Activated CD4-positive, alpha-beta T cell treated with anti-CD3 and anti-CD28 coated beads, Interleukin-2, amount 50 U/mL, for 4 hours (primary cell): ENCODE measurements at places on chromosomes 4 and X.

DNA sequence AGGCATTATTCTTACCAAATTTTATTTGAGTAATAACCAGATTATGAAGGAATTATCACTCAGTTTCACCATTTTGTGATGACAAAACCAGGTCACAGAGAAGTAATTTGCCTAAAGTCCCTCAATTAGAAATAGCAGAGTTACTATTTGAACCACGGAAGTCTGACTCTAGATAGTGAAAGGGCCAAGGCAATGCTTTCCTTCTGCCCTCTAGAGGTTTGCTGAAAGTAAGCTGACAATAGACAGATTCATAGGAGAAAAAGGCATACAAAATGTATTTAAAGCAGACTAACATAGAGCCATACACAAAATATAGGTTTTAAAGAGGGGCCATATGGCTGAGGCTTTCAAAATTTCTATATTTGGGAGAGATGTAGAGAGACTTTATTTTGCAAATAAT is 43.1 kb downstream of the CXXC4 start:
- DNase-seq: no peak

DNA sequence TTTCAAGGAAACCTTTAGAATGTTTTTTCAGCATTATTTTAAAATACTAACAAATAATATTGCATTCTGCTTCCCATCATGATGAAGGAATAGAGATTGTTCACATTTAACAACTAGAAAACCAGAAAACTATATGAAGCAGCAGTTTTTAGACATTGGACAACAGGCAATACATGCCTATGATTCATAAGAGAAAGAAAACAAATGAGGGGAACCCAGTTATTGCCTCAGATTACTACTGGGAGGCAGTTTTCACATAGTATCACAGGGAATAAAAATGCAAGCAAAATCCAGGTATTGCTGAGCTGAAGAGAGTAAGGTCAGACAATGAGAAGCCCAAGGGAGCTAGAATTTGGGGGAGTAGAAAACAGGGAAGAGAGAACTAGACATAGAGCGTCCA is 373.6 kb downstream of the MAPK10 start:
- DNase-seq: no peak

DNA sequence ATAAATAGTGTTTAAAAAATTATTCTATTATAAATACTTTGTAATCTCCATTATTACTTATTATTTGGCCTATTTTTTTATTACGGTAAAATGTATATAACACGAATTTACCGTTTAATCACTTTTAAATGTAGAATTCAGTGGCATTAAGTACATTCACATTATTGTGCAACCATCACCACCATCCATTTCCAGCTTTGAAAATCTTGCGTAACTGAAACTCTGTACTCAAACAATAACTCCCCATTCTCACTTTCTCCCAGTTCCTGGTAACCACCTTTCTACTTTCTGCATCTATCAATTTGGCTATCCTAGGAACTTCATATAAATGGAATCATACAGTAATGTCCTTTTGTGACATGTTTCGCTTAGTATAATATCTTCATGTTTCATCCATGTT is 45.7 kb downstream of the PASD1 start:
- DNase-seq: no peak

GRCh38 chrX:9352694-9353411 is 112.0 kb upstream of the TBL1X start:
- no peak for DNase-seq

- DNase-seq: no peak
Observed at GRCh38 chr4:30630431-30630830, 89.7 kb upstream of the PCDH7 start.

GRCh38 chr4:63325140-63325539 is 1084.1 kb downstream of the TECRL start:
- no peak for DNase-seq

GRCh38 chr4:26196567-26196966 is 124.2 kb upstream of the RBPJ start:
- DNase-seq: no peak

DNA sequence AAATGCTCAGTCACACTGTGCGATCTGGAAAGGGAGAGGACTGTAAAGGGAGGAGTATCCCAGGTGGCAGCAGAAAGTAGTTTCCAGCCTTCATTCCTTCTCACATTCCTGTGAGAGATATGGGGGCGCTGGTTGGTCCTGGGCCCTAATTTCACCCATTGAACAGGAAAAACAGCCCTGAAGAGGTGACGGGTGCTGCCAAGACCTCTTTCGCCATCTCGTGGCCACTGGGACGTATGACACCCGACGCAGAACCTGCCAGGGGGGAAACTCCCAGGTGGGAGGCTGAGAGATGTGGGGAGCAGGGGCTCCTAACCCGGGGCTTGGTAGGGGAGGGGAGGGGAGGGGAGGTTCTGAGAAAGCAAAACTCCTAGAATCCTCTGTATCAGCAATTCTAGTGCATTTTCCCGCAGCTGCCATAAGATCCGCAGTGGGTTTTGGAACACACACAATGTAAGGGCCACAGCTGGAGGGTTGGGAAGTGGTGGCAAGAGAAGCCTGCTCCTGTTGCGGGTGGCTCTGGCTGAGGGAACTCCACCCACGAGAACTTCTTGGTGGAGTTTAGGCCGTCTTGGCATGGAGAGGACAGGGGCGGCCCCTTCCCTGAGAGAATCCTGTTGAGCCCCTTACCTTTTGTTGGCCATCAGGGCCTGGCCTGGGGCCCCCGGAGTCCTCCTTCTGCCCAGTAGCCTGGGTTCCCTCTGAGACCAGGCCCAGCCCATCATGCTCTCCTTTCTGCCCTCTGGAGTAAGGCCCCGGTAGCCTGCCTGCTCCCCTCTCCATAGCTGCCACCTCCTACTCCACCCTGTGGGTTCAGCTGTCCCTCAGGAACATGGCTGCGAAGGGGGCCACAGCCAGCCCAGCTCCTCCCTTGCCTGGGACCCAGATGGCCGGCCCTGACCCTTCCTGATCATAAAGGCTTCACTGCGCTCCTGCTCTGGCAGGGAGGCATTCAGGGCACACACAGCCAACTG is 134.1 kb downstream of the OR13H1 start:
- DNase-seq: peak; percentile 13

DNA sequence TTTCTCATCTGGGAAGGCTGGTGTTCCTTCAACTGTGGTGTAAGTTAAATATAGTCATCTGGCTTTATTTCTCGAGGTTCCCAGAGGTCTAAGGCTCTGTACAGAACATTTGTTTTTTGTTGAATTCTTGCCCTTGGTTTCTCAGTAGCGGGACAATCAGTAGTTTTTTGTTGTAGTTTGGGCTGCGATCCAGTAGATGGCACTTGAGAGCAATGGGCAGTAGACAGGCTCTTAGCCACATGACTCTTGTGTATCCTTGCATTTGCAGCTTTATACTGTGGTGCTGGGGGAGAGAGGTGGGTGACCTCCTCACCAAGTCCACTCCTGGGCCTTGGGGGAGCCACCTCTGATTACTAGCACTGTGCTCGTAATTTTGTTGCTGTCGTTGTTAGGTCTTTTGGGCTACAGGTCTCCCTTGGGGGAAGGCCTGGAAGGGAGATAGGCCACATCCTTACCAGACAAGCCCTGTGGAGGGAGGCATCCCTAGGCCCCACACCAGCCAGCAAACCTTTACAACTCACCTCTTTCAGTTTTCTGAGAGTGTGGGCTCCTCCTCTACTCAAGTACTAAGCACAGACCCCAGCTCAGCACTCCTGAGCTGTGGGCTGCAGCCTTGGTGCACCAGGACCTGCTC is 8.1 kb downstream of the ETDB start:
- peak; percentile 12 for DNase-seq

GRCh38 chrX:132791714-132792113 is 166.7 kb downstream of the HS6ST2 start:
- no peak for DNase-seq

GRCh38 chrX:8607326-8607725 is 124.6 kb downstream of the ANOS1 start:
- DNase-seq: no peak

GRCh38 chr4:181261279-181261678 is 981.9 kb upstream of the TENM3 start:
- no peak for DNase-seq

- DNase-seq: no peak
Observed at GRCh38 chr4:72582853-72583252, 13.8 kb upstream of the ADAMTS3 start.

GRCh38 chr4:155227131-155227530 is 18.7 kb downstream of the NPY2R start:
- DNase-seq: no peak

GRCh38 chr4:93092765-93093164 is 735.8 kb upstream of the ATOH1 start:
- no peak for DNase-seq

DNA sequence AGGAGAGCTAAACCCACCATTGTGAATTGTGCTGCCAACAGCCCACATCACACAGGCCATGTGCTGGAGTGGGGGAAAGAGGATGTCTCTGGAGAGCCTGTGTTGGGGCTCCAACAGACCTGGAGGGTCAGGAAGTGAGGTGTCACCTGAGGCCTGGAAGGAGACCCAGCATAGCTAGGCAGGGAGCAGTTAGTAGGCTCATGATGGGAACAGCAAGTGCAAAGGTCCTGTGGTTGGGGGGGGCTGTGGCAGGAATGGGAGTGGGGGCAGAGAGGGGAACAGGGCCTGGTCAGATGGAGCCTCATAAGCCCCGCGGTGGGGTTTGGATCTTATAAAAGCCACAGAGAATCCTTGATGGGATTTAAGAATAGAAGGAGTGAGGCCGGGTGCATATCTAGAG is 35.9 kb upstream of the GPR78 start:
- DNase-seq: no peak

DNA sequence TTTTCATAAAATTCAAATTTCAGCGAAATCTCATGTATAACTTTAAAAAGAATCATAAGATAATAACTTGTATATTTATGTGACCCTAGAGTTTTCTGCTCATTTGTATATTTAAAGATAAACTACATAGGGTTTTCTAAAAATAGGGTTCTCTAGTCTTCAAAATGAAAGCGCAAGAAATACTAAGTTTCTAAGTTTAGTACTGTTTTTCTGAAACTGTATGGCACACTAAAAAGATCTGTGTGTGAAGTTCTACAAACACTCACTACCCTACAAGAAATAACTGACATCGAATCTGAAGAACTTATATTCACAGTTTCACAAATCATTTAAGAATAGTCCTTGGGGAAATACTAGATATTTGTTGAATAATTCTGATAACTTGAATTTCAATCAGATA is 38.7 kb upstream of the NDST4 start:
- no peak for DNase-seq

DNA sequence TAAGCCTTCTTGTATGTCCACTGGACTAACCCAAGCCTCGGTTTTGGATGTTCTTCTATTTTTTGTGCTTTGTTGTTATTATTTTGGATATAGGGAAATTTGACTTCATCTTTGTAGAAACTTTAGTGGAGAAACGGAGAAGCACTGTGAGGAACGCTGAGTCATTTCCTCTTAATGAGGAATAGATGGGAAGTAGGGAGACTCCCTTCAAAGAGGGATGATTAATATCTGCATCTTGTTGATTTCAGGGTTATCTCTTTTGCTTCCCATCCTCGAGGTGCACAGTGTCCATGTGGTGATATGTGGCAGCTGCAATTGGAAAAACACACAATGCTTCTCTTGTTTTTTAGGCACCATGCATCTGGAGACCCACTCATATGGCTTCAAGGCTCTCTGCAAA is 1147.9 kb downstream of the NLGN4X start:
- DNase-seq: no peak

DNA sequence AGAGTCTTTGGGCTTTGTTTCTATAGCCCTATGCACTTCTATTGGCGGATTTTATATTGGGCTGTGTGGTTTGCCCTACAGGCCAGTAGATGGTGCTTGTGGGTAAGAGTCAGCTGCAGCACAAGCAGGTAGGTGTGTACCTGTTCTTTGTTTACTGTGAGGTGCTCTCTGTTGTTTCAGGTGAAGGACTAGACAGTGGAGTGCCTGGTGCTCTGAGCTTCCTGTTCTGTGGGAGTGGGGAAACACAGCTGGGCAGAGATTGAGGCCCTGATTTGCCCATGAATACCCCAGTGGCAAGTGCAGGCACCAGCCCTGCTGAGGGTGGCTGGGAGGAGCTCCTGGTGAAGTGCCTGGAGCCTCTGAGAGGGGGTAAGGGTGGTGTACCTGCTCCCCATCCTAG is 26.3 kb upstream of the UCP1 start:
- DNase-seq: no peak

- no peak for DNase-seq
Observed at GRCh38 chrX:125205918-125206665, 113.6 kb upstream of the TEX13C start.

DNA sequence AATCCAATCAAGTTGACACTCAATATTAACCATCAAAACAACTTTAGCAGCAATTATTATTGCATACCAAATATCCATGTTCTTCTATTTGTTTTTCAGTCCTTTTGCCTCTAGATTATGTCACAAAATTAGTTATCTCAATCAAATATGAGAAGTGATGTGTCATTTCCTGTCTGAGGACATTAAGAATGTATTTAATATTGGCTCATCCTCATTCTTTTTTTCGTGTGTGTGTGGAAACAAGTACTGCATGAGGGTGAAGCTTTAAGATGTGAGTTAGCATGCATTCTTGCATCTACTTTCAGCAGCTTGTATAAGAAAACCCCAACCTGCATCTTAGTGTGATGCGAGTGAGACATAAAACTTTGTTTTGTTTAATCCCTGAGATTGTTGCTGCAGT is 301.4 kb downstream of the GRIA2 start:
- no peak for DNase-seq

- no peak for DNase-seq
Observed at GRCh38 chrX:82224961-82225360, 1023.1 kb downstream of the SH3BGRL start.

GRCh38 chrX:18949291-18949943 is 34.5 kb downstream of the PHKA2 start:
- DNase-seq: no peak
